DMS79 treated with DMSO at 0.1 percent for 48 hours (cell line): ENCODE measurements at places on chromosomes 13 and 19.

GRCh38 chr19:24065865-24066604 lies 21.0 kb upstream of the ZNF254 start:
- DNase-seq = no peak

DNA sequence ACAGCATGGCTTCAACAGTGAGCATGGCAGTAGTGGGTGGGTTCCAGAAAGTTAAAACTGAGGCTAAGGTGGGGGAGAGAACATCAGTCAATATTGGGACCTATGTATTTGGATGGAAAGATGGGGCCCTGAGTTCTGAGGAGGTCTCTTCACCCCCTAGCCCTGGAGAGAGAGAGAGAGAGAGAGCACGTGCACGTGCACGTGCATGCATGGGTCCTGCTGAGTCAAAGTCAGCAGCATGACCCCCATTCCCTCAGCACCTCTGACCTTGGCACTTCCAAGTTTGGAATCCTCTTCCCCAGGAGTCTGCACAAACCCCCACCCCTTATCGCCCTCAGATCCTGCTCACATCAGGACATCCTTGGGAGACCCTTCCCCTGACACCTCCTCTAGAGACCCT lies 32.5 kb upstream of the CEACAM1 start:
- DNase-seq = no peak

- DNase-seq = no peak
These were observed 13.8 kb downstream of the PAK4 start for GRCh38 chr19:39139305-39139874.

DNA sequence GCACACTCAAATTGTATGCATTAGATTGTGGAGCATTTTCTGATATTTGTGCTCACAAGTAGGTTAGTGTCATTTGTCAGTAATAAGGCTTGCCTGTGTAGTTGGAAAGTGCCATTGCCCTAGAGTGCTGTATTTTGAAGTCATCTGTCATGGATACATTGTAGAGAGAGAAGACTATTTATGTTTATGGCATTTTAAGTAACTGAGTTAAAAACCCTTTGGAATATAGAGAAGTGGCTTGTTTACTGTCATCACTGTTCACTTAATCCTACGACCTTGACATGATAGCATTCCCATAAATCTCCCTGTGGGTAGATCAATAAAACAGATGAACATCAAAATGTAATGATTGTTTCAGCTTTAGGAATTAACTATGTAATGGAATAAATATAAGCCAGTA lies 110.6 kb downstream of the MAB21L1 start:
- no peak for DNase-seq

DNA sequence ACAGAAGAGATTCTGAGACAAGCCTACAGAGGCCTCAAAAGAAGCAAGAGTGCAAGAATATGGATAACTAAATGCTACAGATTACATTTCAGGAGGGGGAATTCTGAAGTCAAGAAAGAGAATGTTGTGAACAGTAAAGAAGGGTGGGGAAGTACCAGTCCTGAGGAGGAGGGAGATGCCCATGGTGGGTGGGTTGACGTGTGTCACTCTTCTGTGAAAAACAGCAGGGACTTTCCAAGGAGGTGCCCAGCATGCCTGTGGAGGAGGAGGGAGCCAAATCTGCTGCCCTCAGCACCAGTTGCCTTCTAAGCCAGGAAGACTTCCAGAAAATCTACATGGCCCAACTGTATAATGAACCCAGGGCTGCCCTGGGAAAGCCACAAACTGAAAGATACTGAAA lies 87.7 kb downstream of the SGCG start:
- no peak for DNase-seq

GRCh38 chr19:1649706-1650649 lies 2.4 kb downstream of the TCF3 start:
- DNase-seq = no peak

GRCh38 chr13:71408416-71408815 lies 458.6 kb downstream of the DACH1 start:
- DNase-seq = no peak

GRCh38 chr13:95698047-95698749 lies 21.3 kb downstream of the DNAJC3 start:
- DNase-seq = no peak

- DNase-seq = no peak
These were observed 5.8 kb downstream of the POU4F1 start for GRCh38 chr13:78597602-78597932.

DNA sequence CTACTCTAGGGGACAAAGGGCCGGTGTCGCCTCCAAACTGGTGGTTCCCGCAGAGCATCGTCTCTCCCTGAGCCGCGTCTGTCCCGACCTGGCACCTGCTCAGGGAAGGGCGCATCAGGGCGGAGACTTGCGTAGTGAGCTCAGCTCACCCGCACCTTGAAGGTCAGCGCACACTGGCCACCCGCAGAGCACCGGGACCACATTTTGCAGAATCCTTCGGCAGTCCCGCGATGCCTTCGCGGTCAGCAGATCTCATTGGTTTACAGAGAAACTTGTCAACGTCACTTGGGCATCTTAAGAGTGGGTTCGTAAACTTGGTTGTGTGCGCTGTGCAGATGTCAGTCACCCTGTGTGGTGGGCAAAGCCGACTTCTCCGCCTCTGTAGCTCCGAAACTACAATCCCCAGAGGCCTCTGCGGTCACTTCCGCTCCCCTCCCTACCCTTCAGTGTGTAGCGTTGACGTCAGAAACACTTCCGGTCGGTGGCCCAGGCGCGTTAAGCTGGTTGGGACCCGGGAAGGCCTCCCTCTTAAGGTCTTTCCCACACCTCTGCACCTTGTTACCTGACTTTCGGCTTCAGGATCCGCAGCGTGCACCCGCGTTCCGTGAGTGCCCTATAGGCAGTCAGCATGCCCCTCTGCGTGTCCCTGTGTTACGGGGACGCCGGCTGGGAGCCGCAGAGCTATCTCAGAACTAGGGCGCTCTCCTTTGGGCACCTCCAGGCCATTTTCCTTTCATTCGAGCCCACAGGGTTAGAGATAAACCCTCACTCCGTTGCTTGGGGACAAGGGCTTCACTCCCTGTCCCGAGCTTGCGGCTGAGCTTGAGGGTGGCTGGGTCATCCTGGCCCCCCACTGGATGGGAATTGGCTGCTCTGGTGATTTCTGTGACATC lies 36.5 kb upstream of the ZNF527 start:
- DNase-seq = peak; percentile 72

DNA sequence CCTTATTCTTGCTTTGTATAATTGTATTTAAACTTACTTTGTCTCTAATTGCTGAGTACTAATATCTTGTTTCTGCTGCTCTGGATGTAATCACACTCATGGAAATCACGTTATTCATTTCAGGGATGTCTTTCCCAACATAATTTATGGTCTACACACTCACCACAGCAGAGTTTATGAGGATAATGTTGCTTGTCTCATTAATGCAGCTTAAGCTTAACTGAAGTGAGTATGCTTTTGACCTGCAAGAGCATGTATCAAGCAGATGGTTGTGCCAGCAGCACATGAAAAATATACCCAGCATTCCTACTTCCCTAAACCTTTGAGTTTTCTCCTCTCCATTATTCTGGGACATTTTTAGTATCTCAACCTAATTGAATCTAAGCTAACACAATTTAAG lies 1080.9 kb downstream of the SLITRK5 start:
- no peak for DNase-seq

- DNase-seq = no peak
These were observed 7.8 kb downstream of the ZBTB7A start for GRCh38 chr19:4058693-4059452.
